ENCODE measurements at places on chromosomes 4 and X.

GRCh38 chrX:40091691-40092421 is 5.9 kb downstream of the BCOR start:
- H3K36me3 ChIP-seq = no peaks in the 10 kb centered on the region
- H3K27ac ChIP-seq = no peak overlapping the region
- no peak overlapping the region for H3K4me3 ChIP-seq
- DNase-seq = no peak
- no peaks in the 10 kb centered on the region for H3K27me3 ChIP-seq

GRCh38 chr4:109375778-109376414 is 57.7 kb upstream of the SEC24B start:
- no peaks in the 10 kb centered on the region for H3K4me1 ChIP-seq
- no peaks in the 10 kb centered on the region for H3K36me3 ChIP-seq
- H3K27ac ChIP-seq = no peak overlapping the region
- DNase-seq = no peak
- no peak overlapping the region for H3K4me3 ChIP-seq
- peaks cover 6% of the 10 kb centered on the region for H3K27me3 ChIP-seq

GRCh38 chr4:80094191-80094590 is 21.2 kb upstream of the ANTXR2 start:
- no peaks in the 10 kb centered on the region for H3K4me1 ChIP-seq
- no peaks in the 10 kb centered on the region for H3K27me3 ChIP-seq
- no peaks in the 10 kb centered on the region for H3K36me3 ChIP-seq
- DNase-seq = no peak

DNA sequence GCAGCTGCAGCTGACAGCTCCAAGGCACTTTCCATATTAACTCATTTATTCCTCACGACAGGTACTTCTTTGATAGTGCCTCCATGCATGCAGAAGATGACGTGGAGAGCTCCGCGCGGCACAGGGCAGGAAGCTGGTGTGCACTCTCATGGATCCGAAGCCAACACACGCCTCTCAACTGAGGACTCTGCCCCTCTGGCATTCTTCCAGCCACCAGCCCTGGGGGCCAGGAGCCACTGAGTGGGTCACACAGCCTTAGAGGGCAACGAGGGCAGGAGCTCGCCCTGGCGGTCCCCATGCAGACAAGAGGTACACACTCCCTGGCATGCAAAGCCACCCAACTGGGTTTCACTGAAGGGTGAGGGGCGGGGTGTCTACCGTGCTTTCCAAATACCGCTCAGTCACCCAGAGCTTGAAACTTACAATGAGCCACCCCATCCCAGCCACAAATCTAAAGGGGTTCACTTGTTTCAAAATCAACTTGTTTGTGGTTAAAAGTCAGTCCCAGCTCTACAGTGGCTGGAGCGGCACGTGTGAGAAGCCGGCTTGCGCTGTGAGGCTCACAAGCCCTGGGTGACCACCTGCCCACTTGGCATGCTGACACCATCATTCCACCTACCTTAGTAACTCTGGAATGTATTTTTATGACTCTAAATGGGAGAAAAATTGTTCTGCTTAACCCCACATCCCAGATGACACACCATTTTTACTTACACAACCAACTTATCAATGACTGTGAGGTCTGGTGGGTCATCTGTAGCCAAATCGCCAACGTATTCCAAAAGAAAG is 16.2 kb downstream of the NOP14 start:
- H3K27me3 ChIP-seq = no peaks in the 10 kb centered on the region
- H3K36me3 ChIP-seq = peaks cover 14% of the 10 kb centered on the region
- peaks cover 15% of the 10 kb centered on the region for H3K4me1 ChIP-seq

GRCh38 chrX:106948641-106949040 is 28.4 kb downstream of the CLDN2 start:
- no peaks in the 10 kb centered on the region for H3K36me3 ChIP-seq
- no peaks in the 10 kb centered on the region for H3K27me3 ChIP-seq
- DNase-seq = no peak

DNA sequence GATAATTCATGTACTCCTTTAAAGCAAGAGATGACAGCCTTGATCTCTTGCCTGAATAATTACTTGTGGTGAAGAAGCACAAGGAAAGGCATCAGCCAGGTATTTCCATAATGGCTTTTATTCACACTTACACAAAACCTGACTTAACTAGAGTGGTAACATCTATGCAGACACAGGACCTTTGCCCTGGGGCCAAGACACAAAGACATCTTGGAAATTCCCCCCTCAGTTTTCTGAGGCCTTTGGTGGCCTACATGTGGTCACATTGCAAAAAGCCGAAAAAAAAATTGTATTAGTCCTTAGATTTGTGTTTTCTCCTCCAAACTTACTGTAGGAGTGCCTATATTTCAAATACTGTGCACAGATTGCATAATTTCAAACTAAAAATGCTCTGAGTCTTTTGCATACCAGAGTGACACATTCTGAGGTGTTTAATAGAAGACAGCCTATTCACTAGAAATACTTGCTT is 172.4 kb downstream of the PDGFC start:
- no peaks in the 10 kb centered on the region for H3K27me3 ChIP-seq
- no peaks in the 10 kb centered on the region for H3K4me1 ChIP-seq
- no peak overlapping the region for H3K27ac ChIP-seq
- H3K4me3 ChIP-seq = no peak overlapping the region
- no peak for DNase-seq
- no peaks in the 10 kb centered on the region for H3K36me3 ChIP-seq

GRCh38 chr4:7466904-7467303 is 32.2 kb upstream of the PSAPL1 start:
- H3K4me3 ChIP-seq = no peak overlapping the region
- H3K27ac ChIP-seq = no peak overlapping the region
- no peaks in the 10 kb centered on the region for H3K36me3 ChIP-seq
- H3K27me3 ChIP-seq = peaks cover 16% of the 10 kb centered on the region
- DNase-seq = no peak

- no peak for DNase-seq
- H3K27ac ChIP-seq = no peak overlapping the region
- no peaks in the 10 kb centered on the region for H3K36me3 ChIP-seq
- no peaks in the 10 kb centered on the region for H3K27me3 ChIP-seq
- H3K4me3 ChIP-seq = no peak overlapping the region
Observed at GRCh38 chr4:66887061-66887460, 658.2 kb downstream of the CENPC start.

DNA sequence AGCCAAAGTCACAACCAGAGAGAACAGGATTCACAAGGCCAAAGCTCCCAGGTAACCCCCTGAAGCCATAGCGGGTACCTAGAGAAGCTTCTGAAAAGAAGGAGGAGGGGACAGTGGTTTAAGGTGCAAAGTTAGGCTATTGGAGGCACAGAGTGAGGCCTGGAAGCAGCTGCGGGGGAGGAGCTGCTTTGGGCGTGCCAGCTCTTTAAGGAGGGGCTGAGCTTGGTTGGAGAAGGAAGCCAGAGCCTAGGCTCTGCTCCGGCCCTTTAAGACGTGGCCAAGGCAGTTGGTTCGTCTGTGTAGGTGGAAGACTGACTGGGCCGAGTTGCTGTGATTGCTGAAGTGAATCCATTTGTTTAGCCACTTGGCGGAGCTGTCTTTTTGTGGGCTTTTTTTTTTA is 1.5 kb downstream of the KLF8 start:
- no peaks in the 10 kb centered on the region for H3K36me3 ChIP-seq
- no peak overlapping the region for H3K27ac ChIP-seq
- H3K27me3 ChIP-seq = no peaks in the 10 kb centered on the region
- no peak overlapping the region for H3K4me3 ChIP-seq
- H3K4me1 ChIP-seq = peaks cover 25% of the 10 kb centered on the region

GRCh38 chrX:115650449-115650848 is 89.5 kb downstream of the PLS3 start:
- H3K4me3 ChIP-seq = no peak overlapping the region
- DNase-seq = no peak
- H3K27ac ChIP-seq = no peak overlapping the region
- H3K27me3 ChIP-seq = no peaks in the 10 kb centered on the region
- H3K36me3 ChIP-seq = no peaks in the 10 kb centered on the region
- no peaks in the 10 kb centered on the region for H3K4me1 ChIP-seq

DNA sequence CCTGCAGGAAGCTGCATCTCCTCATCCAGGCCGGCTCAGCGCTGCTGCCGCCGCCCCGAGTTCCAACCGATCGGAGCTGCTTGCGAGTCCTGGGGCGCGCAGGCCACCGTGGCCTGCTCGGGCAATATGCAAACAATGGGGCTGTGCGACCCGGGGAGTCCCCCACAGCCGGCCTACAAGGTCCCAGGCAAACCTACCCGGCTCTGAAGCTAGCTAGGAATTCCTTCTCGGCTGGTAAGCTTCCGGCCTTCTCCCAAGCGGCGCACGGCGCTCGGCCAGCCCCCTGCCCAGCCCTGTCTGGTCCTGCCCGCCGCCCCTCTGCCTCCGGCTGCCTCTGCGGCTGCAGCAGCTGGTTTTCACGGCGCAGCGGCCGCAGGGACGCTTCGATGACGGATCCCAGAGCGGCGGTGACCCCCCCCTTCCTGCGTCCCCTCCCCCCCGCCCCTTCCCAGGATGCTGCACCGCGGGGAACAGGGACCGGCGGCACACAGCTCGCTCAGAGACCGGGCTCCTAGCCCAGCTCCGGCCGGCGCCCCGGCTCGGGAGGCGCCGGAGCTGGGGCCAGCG is 59.4 kb downstream of the TSC22D3 start:
- peak overlapping the region; percentile 99 for H3K27ac ChIP-seq
- H3K4me1 ChIP-seq = peaks cover 59% of the 10 kb centered on the region
- DNase-seq = no peak
- H3K36me3 ChIP-seq = peaks cover 6% of the 10 kb centered on the region
- no peaks in the 10 kb centered on the region for H3K27me3 ChIP-seq

DNA sequence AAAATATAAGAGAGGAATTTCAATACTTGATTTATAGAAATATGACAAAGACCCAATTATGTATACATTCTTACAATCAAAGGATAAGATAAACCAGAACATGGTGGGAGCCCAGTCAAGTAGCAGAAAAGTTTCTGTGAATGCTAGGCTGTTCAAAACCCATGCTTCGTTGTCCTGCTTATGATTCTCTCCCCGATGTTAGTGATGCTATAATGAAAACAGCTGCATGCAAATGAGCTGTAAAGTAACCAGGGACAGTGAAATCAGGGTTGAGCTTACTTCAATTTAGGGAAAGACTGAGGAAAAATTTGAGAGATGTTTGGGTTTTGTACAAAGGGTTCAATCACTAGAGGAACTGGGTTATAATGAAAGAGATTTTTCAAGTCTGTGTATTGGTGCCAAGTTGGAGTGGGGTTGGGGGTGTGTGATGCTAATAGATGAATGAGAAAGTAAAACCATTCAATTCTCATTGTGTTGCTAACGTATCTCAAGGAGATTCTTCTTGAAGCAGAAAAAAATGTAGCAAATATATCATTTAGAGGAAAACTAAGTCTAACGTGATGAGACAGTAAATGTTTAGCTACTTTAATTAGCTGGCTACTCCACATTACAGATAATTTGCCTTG is 59.3 kb upstream of the PPP1R2C start:
- H3K27ac ChIP-seq = no peak overlapping the region
- no peaks in the 10 kb centered on the region for H3K27me3 ChIP-seq
- H3K4me1 ChIP-seq = no peaks in the 10 kb centered on the region
- DNase-seq = no peak
- H3K36me3 ChIP-seq = no peaks in the 10 kb centered on the region

- H3K4me1 ChIP-seq = no peaks in the 10 kb centered on the region
- H3K36me3 ChIP-seq = peaks cover 2% of the 10 kb centered on the region
- H3K27ac ChIP-seq = no peak overlapping the region
- DNase-seq = no peak
- no peaks in the 10 kb centered on the region for H3K27me3 ChIP-seq
- no peak overlapping the region for H3K4me3 ChIP-seq
Observed at GRCh38 chr4:150782921-150783320, 201.0 kb downstream of the MAB21L2 start.

GRCh38 chr4:27692158-27692557 is 831.5 kb downstream of the STIM2 start:
- H3K27ac ChIP-seq = no peak overlapping the region
- H3K4me1 ChIP-seq = no peaks in the 10 kb centered on the region
- no peak overlapping the region for H3K4me3 ChIP-seq

DNA sequence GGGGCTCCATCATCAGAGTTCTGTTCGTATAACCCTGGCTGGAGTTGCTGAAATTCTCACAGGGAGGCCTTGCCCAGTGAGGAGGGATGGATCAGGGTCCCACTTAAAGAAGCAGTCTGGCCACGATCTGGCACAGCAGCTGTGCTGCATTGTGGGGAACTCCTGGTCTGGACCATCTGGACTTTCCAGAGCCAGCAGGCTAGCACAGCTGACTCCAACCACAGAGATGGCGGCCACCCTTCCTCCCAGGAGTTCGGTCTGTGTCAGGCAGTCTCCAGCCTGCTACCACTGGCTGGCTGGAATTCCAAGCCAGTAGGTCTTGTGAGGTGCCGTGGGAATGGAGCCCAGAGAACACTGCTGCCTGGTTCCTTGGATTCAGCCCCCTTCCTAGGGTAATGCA is 62.0 kb downstream of the SLAIN2 start:
- H3K27me3 ChIP-seq = no peaks in the 10 kb centered on the region
- no peak overlapping the region for H3K27ac ChIP-seq
- H3K36me3 ChIP-seq = peaks cover 14% of the 10 kb centered on the region
- no peaks in the 10 kb centered on the region for H3K4me1 ChIP-seq
- no peak for DNase-seq
- H3K4me3 ChIP-seq = no peak overlapping the region

DNA sequence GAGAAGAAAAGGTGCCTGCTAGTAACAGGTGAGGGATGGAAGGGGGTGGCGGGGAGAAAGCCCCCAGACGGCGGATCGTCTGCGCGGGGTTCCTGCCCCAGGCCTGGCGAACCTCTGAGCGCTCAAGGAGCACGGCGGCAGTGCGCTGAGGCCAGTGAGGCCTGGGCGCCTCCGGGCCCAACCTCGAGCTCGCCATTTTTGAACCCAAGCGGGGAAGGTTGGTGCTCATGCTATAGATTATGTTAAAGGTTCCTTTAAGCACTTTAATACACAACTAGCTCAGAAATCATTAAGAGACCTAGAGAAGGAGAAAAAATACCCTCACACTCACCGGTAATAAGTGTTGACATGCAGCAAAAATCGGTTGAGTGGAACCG is 7.9 kb downstream of the PITX2 start:
- H3K27ac ChIP-seq = no peak overlapping the region
- no peak overlapping the region for H3K4me3 ChIP-seq
- H3K36me3 ChIP-seq = no peaks in the 10 kb centered on the region
- peaks cover 77% of the 10 kb centered on the region for H3K27me3 ChIP-seq
- no peaks in the 10 kb centered on the region for H3K4me1 ChIP-seq

- H3K27ac ChIP-seq = no peak overlapping the region
- H3K4me3 ChIP-seq = no peak overlapping the region
- no peaks in the 10 kb centered on the region for H3K4me1 ChIP-seq
- H3K36me3 ChIP-seq = no peaks in the 10 kb centered on the region
Observed at GRCh38 chr4:7259039-7259438, 66.7 kb downstream of the SORCS2 start.

GRCh38 chr4:129138810-129139496 is 43.0 kb downstream of the C4orf33 start:
- H3K27me3 ChIP-seq = no peaks in the 10 kb centered on the region

DNA sequence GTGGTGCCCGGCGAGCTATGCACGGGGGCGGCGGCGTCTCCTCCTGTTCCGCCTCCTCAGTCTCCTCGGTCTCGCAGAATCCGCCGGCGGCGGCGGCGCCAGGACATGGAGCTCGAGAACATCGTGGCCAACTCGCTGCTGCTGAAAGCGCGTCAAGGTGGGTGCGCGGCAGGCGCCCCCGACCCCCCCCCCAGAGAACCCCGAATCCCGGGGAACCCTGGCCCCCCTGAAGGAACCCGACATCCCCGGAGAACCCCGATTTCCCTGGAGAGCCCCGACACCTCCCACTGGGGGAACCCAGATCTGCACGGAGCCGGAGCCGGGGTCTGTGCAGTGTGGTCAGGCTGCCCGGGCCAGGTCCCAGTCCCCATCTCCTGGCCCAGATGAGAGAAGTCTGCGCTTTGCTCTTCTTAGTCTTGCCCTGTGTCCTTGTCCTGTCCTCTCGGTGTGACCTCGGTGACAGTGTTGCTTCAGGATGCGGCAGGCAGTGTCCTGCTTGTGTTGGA is 648 bp downstream of the GRK4 start:
- H3K4me1 ChIP-seq = peaks cover 27% of the 10 kb centered on the region
- H3K36me3 ChIP-seq = no peaks in the 10 kb centered on the region
- H3K4me3 ChIP-seq = peak overlapping the region; percentile 75
- no peak for DNase-seq
